ENCODE measurements at places on chromosomes 13 and 19.

DNA sequence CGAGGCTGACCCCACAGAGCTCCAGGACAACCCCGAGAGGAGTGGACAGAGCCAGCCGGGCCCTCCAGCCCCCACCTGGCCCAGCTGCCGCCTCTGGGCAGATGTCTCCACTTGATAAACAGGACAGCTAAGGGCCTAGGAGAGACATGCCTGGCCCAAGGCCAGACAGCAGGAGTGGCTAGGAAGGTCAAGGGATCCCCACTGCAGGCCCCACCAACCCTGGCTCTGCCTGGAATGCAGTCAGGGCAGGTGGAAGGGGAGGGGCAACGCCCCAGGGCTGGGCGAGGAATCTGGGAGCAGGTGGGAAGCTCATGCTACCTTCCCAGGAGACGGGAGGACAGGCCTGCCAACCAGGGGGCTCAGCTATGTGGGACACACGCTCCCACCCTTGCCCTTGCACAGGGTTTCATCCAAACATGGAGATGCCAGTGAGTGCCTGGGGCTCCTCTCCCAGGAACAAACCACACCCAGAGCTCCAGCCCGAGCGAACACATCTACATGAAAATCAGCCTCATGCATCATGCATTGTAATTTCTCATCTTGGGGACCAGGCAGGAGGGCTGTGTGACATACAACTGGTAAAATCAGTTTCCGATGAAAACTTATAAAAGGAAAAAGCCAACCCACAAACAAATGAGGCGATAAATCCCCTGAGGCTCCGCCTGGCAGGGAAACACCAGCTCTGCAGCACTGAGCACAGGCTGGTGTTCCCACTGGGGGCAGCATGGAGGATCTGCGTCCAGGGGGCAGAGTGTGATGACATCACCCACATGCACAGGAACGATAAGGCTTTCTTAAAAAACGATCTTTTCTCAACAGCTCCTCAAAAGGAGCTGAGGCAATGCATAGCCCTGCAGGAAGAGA lies 25.0 kb downstream of the SH3GL1 start:
- DNase-seq: no peak

DNA sequence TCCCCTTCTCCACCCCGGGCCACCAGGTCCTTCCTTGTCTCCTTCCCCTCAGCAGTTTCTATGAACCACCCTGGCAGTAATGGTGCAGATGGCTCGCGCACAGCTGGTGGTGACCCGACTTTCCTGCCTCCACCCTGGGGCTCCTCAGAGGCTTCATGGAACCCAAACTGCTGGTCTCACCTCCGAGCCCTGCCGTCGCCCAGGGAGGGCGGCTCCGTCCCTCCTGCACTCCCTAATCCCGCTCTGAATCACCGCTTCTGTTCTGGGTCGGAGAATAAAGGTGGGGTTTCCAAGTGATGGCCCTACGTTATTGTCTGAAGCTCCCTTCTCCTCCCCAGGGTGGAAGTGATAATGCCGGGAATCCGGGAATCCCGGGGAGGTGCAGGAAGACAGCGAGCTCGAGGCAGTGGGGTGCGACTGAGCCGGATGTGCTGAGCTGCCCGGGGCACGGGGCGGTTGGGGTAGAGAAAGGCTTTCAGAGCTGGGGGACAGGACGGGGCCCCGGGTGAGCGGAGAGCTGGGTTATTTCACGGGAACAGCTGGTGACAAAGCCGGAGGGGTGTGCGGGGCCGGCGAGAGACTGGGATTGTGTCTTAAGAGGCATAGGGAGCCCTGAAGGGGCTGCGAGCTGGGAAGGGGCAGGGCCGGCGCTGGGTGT lies 711 bp downstream of the FUT2 start:
- DNase-seq: no peak

- no peak for DNase-seq
Measured at GRCh38 chr13:39417643-39418042, 185.3 kb downstream of the LHFPL6 start.

GRCh38 chr13:27405546-27406134 lies 18.8 kb upstream of the GTF3A start:
- DNase-seq: no peak

DNA sequence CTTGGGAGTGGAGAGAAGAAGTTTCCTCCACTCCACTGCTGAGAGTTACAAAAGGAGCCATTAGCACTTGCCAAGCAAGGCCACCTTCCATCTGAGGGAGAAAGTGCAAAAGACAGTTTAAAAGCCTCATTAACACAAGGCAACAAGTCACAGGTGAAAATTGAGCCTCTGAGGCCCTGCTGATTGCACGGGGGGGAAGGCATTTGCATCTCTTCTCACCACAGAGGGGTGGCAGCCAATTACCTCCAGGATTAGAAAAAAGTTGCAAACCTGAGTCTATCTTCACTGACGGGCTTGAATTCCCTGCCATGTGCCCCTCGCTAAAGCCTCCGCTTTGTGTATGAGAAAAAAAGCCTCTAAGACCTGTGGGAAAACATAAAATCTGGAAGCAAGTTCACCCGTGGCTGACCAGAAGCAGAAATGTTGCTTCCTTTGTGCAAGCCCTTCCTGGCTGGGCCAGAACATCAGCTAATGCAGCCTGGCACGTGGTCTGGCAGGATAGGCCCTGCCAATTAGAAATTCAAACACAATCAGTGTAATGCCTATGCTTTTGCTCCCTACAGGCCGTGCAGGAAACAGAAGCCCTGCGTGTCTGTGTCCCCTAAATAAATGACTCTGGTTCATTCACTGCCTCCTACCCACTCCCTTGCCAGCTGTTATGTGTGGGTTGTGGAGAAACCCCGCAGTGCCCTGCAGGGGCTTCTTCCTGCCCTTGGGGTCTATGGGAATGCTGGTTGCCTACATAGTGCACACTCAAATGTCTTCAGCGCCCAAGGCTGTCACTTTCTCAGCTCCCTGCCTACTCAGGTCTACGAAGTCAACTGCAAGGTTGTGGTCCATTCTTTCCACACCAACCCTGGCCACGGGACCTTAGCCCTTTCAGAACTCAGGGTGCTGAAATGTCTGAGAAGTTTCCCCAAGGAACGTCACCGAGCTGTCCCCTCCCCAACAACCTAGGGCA lies 150.2 kb downstream of the UQCRFS1 start:
- DNase-seq: no peak

- DNase-seq: no peak
Measured at GRCh38 chr19:7393459-7393858, 44.7 kb downstream of the ARHGEF18 start.

- no peak for DNase-seq
Measured at GRCh38 chr13:51202477-51203046, 19.6 kb upstream of the FAM124A start.

- no peak for DNase-seq
Measured at GRCh38 chr13:22427066-22427465, 753.7 kb upstream of the SGCG start.

DNA sequence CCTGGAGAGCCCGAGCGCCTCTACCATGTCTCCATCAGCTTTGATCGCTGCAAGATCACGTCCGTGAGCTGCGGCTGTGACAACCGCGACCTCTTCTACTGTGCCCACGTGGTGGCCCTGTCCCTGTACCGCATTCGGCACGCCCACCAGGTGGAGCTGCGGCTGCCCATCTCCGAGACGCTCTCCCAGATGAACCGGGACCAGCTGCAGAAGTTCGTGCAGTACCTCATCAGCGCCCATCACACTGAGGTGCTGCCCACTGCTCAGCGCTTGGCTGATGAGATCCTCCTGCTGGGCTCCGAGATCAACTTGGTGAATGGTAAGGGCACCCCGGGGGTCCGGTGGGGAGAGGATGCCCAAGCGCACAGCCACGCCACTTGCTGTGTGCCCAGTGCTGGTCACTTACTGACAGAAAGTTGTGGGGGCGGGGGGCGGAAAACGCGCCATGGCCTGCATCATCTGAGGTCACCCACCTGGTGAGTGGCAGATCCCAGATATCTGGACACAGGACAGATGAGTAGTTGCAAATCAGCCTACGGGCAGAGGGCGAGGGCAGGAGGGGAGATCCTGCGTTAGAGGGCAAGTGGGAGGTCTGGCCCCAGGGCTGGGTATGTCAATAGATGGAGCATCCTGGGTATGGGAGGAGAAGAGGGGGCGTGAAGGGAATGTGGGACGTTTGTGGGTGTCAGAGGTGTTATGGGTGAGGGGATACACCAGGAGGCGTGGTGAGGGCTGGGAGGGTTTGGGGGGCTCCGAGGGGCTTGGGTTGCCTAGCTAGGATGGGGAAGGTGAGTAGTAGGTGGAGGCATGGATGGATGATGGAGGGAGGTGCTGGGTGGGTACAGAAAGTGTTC lies 9.8 kb downstream of the ZSWIM4 start:
- no peak for DNase-seq

DNA sequence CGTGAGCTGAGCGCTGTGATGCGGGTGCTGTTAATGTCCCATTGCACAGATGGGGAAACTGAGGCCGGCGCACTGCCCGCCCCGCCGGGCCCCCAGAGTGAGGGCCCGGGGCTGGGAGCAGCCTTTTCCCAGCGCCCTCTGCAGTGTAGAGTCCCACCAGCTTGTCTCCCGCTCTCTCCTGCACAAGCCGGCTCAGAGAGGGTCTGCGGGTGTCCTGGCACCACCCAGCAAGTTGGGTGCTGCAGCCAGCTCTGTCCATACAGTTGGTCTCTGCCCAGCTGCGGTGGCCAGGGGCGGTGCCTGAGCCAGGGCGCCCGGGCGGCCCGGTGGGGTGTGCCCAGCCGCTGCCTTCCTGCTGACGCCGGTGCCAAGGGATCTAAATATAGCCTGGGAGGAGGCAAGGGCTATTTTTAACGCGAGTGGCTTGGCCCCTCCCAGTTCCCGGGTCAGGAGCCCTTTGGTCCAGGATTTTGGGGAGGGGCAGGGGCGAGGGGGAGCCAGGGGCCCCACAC lies 19.3 kb downstream of the GADD45B start:
- DNase-seq: no peak

GRCh38 chr19:1110809-1111640 lies 7.2 kb downstream of the GPX4 start:
- DNase-seq: no peak

GRCh38 chr19:56837492-56838023 lies 3.0 kb downstream of the PEG3 start:
- no peak for DNase-seq

- DNase-seq: no peak
Measured at GRCh38 chr19:38538386-38538785, 79.4 kb downstream of the MAP4K1 start.

Data from stimulated activated CD8-positive, alpha-beta memory T cell treated with anti-CD3 and anti-CD28 coated beads, Interleukin-2, amount 100 ng/mL, for 1 hour (primary cell).